Ovary (tissue), 10 donors: ENCODE measurements at places on chromosomes 4 and X.

DNA sequence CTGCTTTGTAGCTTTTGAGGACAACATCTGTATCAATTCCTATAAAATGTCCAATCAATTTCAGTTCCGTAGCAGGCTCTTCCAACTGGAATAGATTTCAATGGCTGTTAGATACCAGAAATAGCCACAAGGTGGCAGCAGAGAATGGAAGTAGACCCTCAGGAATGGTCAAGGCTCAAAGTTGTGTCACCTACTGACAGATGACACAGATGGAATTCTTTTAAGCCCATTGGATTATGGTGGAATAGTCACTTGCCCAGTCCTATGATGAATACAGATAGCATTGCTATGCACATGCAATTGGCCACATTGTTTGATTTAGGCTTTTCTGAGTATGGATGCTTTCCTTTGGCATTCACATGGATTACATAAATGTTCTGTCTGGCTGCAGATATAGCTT lies 130.4 kb upstream of the RADX start:
- peak; percentile 34 for DNase-seq

GRCh38 chrX:21606002-21606401 lies 52.1 kb downstream of the KLHL34 start:
- DNase-seq = no peak

DNA sequence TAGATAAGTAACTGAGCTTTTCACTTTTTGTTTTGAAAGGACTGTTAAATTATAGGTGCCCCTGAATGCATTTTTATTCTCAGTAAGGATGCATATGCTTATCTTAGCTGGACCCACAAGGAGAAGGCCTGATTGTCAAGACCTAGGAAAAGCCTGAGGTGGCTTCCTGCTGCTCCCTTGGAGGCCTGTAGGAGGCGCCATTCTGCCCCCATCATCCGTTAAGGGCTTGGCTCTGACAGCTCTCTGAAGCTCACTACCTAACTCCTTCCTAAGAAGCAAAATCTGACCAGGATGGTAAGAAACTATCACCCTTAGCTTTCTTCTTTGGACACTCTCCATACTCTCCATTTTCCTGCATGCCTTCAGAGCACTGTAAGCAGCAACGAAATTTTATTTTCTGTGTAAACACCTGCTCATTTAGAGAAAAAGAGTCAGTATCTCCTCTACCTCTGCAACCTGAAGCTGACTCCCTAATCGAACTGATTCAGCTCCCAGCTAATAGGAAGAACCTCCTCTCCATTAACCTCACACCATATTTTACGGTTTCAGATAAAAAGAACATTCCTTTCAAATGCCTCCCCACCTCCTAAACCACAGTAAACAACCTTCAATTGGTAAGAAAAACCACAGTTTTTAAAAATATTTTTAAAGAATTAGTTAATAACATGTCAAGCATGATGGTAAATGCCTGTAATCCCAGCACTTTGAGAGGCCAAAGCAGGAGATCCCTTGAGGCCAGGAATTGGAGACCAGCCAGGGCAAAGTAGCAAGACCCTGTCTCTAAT lies 73.4 kb upstream of the EDNRA start:
- peak; percentile 44 for DNase-seq

DNA sequence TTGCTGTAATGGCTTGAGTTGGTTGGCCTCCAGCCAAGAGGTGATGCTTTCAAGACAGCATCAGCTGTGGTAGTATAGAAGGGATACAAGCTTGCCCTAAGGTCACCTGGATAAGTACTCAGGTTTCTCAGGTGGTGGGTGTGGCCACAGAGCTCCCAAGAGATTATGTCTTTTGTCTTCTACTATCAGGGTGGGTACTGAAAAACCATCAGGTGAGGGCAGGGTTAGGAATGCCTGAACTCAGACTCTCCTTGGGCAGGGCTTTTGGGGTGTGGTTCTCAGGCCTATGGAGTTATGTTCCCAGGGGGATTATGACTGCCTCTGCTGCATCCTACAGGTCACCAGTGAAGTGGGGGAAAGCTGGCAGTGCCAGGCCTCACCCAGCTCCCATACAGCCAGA lies 654.6 kb upstream of the GALNT7 start:
- DNase-seq = no peak

GRCh38 chr4:4395849-4396627 lies 9.1 kb downstream of the NSG1 start:
- DNase-seq = peak; percentile 44

GRCh38 chr4:80610845-80611677 lies 275.5 kb downstream of the CFAP299 start:
- DNase-seq = no peak

GRCh38 chrX:66408507-66408906 lies 230.4 kb downstream of the EDA2R start:
- no peak for DNase-seq

- no peak for DNase-seq
Measured at GRCh38 chr4:142318280-142318679, 527.8 kb downstream of the INPP4B start.

- no peak for DNase-seq
Measured at GRCh38 chr4:6217716-6218381, 17.5 kb upstream of the JAKMIP1 start.

DNA sequence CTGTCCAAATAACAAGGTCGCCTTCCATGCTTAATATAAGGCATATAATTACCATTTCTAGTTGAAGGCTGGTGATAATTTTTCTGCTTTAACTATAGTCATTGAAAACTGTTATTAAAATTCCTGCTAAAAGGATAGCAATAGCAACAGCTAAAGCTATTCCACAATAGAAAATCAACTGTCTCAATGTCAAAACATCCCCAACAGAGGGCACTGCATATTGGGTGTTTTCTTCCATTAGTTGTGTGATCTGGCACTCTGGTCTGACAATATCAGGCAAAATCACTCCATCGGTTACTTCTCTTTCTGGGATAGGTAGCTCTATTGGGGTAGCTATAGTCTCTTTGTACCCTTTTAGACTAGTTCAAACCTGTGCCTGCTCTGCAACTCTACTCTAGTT lies 53.5 kb downstream of the TMPRSS11F start:
- no peak for DNase-seq

GRCh38 chrX:20197641-20198210 lies 56.1 kb upstream of the EIF1AX start:
- DNase-seq = no peak

DNA sequence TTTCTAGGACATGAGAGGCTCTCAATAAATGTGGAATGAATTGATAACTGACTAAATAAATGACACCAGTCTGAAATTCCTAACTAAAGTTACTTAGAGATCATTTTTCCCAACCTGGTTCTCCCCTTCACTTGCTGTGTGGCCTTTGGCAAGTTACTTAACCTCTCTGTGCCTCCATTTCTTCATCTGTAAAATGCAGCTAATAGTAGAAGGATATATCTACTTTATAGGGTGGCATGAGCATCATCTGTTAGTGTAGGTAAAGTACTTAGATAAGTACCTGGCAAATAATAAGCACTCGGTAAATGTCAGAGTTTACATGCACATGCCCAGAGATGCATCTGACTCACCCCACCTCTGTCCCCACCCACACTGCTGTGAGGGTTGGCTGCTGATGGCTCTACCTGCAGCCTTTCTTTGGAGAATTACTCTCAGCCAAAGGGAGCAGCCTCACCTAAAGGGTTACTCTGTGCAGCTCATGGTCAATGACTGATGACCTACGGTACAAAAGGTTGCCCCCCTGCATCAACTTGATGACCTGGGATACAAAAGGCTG lies 139.3 kb downstream of the CHIC2 start:
- DNase-seq = no peak

DNA sequence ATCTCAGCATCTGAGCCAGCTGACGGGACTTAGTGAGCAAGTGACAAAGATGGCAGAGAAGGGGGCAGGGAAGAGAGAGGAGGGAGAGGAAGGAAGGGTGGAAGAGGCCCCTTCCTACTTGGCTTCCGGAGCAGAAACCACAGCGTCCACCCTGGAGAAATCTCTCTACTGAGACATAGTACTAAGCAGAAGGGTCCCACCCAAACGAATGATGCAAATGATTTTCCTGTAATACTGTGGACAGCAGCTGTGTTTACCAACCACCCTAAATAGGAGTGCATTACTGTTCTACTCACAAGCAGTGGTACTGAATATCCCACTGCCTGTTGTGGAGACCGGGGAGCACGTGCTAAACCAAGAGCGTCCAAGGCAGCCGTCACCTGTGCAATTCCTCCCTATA lies 29.4 kb downstream of the DTHD1 start:
- DNase-seq = no peak

GRCh38 chr4:8781641-8782040 lies 90.0 kb downstream of the HMX1 start:
- no peak for DNase-seq

DNA sequence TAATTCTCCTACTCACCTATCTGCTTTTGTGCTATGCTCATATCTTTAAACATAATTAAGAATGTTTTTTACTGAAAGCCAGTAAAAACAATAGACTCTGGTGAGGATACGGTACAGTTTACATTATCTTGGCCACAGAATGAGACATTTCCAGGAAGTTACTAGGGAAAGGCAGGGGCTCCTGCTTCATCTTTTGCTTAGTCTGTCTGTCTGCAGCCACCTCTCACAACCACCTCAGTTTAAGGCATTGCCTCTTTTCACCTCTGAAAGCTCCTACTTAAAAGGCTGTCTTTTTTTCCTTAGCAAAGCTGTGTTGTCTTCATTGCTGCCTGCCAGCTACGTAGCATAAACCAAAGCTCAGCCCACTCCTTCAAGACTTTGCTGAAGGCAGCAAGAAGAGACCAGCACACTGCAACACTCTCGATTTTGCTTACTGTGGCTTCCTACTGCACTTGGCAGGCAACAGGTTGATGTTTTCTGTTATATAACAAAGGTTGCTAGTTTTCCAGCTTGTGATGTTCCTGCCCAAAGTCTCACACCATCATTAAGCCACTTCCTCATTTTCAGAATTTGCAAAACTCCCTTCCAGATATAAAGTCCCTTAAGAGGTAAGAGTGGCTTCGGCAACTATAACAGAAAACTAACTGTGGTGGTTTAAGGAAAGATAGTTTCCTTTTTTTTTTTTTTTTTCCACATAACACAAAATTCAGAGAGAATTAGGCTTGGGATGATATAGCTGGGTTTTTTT lies 432.9 kb downstream of the GRXCR1 start:
- no peak for DNase-seq

DNA sequence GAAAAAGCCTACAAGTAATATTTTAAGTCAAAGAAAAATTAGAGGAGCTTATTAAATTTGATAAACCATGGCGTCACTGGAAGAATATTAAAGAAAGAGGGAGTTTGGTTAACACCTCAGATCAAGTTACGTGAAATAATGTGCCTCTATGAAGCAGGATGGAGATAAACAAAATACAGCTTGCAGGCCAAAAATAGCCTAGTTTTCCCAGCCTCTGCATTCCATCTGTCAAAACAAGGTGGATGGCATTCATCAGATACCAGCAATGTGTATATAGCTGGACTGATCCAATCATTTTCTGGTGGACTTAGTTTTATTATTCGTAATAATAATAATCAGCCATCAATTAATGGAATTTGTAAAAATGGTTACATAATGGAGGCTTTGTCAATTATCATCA lies 230.7 kb downstream of the NR3C2 start:
- no peak for DNase-seq
